ENCODE measurements at places on chromosomes 1 and 21.

GRCh38 chr1:10774615-10775310 is 21.7 kb downstream of the CASZ1 start:
- no peak for DNase-seq

DNA sequence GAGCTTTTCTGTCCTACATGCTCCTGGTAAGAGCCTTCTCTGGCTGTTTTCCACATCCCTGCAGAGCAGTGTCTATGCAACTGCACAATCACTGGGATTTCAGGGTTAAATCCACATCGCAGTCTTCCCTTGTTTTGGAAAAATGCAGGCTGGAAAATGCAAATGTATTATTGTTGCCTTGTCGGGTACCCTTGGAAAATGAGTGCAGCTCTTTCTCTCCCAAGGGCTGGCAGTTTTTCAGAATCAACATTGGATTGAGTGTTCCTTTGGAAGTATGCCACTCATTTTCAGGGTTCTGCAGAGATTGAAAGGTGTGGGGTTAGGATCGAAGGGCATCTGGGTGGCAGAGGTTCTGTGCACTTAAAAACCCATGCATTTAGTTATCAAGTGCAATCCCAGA is 3.2 kb downstream of the NOS1AP start:
- no peak for DNase-seq

GRCh38 chr1:50542362-50542761 is 119.1 kb upstream of the DMRTA2 start:
- DNase-seq, result no peak

GRCh38 chr1:110436635-110437034 is 14.3 kb upstream of the PROK1 start:
- DNase-seq, result no peak

GRCh38 chr1:66069976-66070876 is 277.5 kb downstream of the PDE4B start:
- DNase-seq, result no peak

GRCh38 chr1:3672231-3672970 is 20.1 kb downstream of the TP73 start:
- no peak for DNase-seq

- DNase-seq, result no peak
Observed at GRCh38 chr1:24904731-24905354, 25.2 kb downstream of the RUNX3 start.

DNA sequence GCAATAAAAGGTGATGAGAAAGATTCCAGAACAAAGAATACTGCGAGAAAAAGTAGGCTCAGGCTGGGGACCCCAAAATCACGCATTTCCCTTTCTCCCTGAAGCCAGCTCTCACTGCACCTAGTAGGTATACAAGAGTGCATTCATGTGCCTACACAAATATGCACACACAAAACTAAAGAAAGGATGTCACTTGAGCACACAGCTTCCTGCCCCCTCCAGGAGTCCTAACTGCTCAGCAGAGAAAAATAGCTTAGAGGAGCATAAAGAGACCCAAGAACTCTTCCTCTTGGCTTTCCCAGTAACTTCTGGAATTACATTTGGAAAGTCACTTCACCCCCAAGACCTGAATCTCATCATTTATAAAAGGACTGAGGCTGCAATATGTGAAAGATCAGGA is 38.0 kb downstream of the JAK1 start:
- DNase-seq, result no peak

All from GM12864 (cell line).